ENCODE measurements at places on chromosomes 3 and 15.

DNA sequence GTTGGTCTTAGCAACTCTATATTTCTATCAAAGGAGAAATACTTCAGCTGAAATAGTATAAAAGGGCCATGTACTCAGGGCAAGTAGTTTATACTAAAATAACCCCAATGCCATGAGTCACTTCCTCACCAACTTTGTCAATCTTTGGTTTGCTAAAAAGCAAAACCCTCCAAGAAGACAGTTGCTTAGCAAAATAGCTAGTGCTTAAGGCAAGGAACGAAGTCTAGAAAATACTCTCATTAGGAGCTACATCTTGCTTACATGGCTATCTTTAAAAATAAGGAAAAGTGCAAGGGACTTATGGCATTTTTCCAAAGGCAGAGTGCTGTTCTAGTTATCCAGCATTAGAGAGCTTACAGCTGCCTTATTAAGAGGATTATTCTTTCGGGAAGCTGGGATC, 28.4 kb downstream of the P3H2 start:
- DNase-seq, result no peak

DNA sequence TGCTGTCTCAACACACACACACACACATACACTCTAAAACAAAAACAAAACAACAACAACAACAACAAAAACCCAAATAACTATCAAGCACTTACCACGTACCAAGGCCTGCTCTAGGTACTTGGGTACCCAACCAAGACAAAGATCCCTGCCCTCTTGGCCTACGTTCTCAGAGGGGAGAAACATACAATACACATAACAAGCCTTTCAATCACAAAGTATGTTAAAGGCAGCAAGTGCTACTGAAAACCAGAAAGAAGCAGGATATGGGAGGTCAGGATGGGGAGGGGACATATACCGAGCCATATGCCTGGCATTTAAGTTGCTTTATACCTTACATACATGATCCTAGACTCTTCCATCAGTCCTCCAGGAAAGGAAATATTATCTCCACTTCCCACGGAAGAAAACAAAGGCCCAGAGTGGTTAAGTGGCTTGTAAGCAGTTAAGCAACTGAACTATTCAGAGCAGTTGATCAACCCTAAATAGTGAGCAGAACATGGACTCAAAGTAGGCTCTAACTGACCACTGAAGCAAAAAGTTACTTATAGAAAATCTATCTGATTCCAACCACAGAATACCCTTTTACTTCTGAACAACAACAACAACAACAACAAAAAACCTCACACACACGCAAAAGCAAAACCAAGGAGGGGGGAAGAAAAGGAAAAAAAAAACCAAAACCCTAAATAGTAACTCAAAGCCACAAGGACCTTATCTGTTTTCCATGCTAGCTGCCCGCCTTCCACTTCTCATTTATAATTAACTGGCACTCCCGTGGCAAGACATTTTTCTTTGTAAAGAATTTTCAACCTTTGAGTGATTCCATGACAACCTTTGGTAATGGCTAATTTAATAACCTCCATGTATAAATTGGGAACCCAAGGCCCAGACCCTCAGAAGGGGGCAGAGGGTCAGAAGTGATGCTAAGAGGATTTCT, 21.0 kb downstream of the PRICKLE2 start:
- DNase-seq, result no peak

DNA sequence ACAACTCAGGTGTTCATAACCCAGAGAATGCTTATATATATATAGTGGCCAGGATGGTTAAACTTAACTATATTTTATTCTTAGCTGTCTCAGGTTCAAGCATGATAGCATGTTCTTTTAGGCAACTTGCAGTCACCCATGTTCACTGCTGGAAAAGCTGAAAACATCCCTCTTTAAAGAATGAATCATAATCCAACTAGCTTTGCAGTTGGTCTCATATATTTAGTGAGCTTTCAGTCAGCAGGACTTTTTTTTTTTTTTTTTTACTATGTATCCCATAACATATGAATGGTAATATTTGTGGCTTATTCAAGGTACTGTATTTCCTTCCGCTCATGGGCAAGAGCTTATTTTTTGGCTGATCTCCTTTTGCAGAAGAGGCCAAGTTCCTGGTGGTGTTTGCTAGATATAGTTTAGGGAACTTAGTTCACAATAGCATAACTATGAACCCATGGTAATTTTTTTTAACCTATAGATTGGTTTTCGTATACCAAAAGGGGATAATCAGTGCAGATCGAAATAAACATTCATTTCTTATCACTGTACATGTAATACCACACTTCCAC, 77.6 kb downstream of the CMSS1 start:
- no peak for DNase-seq

GRCh38 chr3:101868534-101869464, 19.5 kb downstream of the NFKBIZ start:
- no peak for DNase-seq

DNA sequence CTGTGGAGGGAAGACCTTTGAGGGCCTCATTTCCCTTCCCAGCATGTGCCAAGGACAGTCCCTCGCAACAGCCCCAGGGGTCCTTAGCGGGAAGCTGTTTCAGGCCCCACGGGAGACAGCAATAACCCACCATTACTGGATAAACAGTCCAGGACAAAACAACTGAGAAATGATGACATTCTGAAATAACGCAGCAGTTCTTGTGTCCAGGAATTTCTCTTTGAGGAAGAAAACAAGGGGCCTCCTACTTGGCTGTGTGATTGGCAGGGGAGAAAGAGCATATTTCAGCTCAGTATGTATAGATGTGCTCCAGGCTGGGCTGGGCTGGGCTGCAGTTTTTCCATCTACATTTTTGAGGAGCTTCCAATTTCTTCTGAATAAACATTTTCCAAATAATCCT, 82.2 kb upstream of the THBS1 start:
- DNase-seq, result no peak
